ENCODE measurements at places on chromosomes 16 and 17.

GRCh38 chr16:64762211-64762610 is 359.7 kb downstream of the CDH11 start:
- no peak for DNase-seq

GRCh38 chr16:79192904-79193303 is 407.6 kb downstream of the MAF start:
- no peak for DNase-seq

DNA sequence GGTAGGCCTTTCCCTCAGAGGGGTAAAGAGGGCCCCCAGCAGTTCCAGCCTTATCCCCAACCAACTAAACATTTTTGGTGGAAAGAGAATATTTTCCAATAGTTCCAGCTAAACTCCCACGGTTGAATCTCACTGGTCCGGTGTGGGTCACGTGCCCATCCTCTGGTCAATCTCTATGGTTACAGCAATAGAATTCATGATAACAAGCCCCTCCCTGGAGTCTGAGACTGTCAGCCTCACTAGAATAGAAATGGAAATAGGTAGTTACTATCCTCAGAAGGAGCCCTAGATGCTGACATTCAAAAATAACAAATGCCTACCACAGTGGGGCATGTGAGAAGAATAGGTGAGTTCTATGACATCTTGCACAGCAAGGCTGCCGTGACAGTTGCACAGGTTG is 37.5 kb upstream of the LITAF start:
- no peak for DNase-seq

GRCh38 chr17:39352511-39352910 is 48.9 kb downstream of the FBXL20 start:
- DNase-seq = no peak

DNA sequence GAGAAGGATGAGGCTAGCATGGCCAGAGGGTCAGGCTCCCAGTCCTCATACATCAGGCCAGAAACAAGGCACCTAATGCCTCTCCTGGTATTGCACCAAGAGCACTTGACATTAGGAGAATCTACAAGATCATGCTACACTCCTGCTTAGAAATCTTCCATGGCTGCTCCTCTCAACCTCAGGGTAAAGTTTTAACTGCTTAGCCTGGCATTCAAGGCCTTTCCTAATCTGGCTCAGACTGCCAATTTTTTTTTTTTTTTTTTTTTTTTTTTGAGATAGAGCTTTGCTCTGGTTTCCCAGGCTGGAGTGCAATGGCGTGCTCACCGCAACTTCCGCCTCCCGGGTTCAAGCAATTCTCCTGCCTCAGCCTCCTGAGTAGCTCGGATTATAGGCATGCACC is 8.2 kb downstream of the PIP4K2B start:
- DNase-seq = no peak

- DNase-seq = no peak
These were observed 141.7 kb upstream of the C17orf78 start for GRCh38 chr17:37234106-37234505.

DNA sequence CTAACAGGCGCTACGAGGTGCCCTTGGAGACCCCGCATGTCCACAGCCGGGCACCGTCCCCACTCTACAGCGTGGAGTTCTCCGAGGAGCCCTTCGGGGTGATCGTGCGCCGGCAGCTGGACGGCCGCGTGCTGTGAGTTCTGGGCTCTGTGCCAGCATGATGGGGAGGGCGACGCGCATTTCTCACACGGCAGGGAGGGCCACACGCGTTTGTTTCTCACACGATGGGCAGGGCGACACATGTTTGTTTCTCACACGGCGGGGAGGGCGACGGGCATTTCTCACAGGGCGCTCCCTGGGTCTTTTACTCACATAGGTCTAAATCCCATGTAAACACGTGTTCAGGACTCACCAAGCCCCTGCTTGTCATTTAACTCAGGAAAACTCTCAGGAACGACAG is 4.4 kb downstream of the GAA start:
- no peak for DNase-seq

DNA sequence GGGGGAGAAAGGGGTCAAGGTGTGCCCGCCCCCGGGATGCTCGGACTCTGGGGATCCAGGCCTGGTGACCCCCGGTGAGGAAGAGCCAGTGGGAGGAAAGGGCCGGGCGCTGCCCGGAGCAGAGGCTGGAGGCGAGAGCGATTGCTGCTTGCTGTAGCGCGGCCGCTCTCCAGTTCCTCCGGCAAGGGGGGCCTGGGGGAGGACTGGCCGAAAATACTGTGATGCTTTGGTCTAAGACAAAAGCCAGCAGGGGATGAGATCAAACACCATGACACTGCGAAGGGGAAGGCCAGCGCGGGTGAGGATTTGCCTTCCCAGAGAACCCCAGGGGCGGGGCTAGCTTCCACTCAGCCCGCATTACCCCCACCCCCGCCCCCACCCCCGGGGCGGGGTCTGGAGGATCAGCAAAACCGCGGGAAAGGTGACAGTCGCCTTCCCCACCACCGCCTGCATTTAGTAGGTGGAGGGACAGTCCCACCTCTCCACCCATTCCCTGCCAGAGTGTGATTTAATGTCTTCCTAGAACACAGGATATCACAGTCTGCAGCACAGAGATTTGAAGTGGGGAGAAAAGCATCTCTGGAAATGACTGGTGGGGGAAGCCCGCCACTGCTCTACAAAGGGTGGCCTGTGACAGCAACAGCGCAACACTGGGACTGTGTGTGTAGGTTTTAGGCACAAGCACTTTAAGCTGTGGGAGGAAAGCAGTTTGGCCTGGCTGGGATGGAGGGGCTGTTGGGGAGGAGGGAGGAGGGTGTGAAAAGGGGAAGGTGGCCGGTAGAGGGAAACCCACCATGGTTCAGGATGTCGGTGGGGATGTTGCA is 25.7 kb downstream of the MRC2 start:
- DNase-seq = peak; percentile 65

- DNase-seq = no peak
These were observed 2.5 kb downstream of the ODAD4 start for GRCh38 chr17:41932816-41933389.

DNA sequence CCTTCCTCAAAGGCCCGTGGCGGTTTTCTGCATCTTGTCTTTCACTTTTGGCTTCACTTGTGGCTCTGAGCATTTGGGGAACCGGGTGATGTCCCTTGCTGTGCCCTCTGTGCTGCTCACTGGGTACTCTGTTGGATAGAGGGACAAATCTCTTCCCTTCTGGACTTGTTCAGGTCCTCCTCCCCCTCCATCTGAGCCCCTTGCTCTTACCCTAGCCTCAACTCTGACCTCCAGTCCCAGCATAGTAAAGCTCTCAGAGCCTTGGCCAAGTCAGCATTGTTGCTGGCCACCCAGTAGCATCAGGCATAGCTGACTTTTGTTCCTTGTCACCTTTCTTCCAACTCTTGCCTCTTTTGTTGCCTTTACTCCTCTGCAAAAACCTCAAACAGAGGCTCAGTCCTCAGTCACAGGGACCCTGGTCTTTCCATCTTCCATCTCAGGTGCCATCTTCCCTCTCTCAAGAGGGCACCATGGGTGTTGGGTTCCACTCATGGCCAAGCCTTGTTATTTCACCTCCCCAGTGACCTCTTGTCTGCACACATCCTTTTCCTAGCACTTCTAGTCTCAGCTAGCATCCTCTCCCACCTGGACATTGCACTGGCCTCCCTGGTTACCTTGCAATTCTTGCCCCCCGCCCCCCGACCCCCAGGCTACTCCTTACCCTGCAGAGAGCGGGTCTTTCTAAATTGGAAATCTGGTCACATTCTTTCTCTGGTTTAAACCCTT is 393 bp upstream of the PSMB10 start:
- no peak for DNase-seq

GRCh38 chr17:48547808-48548522 is 3.1 kb upstream of the HOXB2 start:
- no peak for DNase-seq

DNA sequence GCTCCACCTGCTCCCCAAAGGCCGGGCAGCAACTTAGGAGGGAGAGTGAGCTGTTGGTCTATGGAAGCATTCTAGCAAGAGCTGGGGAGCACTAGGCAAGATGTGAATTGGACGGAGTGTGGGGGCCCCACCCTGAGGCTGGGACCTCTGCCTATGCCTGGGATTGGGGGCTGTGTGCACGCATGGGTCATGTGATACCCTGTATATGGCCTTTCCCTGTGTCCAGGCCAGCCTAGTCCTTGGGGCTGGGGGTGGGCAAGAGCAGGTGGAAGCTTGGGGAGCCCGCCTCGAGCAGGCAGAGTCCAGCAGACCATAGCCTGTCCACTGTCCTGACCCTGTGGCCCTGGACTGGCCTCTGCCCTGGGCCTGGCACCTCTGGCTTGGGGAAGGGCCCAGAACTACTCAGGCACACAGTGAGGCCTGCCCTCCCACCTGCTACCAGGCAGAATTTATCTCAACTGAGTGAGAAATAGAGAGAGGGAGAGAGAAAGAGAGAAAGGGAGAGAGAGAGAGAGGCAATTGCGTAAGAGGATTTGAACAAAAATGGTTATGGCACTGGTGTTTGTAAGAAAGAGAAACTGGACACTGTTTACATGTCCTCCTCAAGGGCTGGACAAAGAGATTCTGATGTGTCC is 19.1 kb downstream of the PDP2 start:
- DNase-seq = no peak

DNA sequence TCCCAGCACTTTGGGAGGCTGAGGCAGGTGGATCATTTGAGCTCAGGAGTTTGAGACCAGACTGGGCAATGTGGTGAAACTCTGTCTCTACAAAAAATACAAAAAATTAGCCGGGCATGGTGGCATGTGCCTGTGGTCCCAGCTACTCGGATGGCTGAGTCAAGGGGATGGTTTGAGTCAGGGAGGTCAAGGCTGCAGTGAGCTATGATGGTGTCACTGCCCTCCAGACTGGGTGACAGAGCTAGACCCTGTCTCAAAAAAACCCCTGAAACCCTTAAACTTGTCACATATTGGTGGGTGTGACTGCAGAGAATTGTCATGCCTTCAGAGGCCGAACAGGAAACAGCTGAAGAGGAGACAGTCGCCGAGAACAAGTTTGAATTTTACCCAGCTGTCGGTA is 13.4 kb downstream of the RPTOR start:
- no peak for DNase-seq

GRCh38 chr16:47045023-47045422 is 71.5 kb upstream of the DNAJA2 start:
- DNase-seq = no peak
